Activated naive CD4-positive, alpha-beta T cell treated with Interleukin-2 at 50 U/mL for 16 hours (primary cell): ENCODE measurements at places on chromosomes 6 and 20.

DNA sequence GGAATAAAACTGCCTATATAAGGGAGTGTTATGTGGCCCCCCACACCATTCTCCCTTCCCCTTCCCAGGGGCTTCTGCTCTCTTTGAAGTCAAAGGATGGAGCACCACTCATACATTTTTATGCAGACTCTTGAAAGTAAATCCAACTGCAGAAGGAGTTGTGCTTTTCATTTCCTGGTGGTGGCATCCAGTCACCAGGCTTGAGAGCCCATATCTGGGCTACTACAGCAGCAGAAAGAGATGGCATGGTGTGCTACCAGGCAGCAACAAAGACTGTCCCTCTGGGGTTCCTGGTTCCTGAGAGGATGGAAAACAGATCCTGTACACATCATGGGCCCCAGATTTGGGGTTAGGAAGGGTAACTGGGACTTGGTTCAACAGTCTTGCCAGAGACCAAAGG, 226.4 kb downstream of the CLIC5 start:
- no peak for DNase-seq

DNA sequence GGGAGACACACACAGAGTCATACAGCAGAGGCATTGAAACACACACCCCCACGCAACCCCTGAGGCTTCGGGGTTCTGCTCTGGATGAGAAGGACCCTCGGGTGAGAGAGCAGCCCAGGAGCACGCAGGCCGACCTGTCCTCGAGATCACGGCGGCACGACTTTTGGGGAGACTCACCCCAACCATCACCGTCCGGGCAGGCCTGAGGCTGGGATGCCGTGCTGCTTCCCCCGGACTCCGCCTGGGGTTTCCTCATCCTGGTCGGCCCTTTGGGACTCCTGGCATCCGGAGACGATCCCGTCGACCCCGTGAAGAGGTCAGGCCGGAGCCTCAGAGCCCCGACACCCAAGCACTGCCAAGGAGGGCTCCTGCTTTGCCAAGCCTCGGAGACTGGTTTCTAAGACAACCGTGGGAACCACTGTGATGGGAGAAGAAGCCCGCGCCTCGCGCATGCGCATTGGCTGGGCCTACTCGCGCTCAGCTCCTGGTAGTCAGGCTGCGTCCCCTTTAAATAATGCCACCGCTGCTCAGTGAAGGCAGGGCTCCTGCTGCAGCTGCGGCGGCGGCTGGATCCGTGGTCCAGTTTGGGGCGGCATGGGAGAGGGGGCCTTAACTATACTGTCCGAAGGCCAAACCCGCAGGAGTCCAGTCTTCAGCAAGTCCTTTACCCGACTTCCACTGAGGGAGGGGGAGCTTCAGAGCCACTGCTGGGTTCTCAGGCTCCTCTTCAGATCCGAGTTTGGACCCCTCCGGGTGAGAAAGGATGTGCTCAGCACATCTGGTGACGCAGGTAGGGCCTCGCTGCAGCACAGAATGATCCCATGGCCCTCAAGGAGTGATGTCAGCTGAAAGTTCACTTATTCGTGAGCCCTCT, 171.4 kb upstream of the ZNF337 start:
- peak; percentile 64 for DNase-seq

DNA sequence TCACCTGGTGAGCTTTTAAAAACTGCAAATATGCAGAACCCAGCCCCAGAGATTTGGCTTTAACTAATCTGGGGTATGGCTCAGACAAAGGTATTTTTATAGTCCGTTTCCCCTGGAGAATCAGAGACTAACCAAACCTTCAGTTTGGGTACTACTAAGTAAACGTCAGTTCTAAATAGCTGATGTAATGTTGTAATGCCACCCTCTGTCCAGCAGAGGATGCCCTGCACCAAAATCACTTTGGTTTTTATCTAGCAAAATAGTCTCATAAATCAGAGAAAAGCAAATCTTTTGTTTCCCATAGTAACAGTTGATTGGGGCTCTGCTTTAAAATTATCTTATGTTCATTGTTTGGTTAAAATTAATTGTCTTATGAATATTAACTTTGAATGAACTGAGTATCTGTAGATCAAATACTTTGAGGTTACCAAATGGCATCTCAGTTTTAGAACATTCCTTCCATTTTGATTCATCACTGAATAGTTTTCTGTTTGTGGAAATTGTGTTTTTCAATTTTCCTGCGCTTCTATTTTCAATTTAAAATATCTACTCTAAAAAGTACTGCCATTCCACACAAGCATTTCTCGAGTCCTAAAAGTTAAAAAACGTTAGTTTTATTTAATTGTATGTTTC, 278.3 kb upstream of the PLCB4 start:
- peak; percentile 2 for DNase-seq

DNA sequence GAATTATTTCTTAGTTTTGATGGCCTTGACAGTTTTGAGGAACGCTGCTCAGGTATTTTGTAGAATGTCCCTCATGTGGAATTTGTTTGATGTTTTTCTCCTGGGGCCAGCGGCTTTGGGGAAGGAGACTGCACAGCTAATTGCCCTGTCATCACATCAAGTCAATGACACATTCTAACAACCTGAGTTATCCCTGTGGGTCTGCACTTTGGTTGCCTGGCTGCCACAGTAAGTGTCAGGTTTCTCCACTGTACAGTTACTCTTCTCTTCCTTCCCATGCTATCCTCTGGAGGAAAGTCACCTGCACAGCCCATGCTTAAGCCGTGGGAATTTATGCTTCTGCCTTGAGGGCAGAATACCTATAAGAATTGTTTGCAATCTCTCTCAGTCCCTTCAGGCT, 1.4 kb upstream of the TREML4 start:
- DNase-seq, result no peak

GRCh38 chr20:5626603-5627002, 123.6 kb upstream of the SHLD1 start:
- no peak for DNase-seq

DNA sequence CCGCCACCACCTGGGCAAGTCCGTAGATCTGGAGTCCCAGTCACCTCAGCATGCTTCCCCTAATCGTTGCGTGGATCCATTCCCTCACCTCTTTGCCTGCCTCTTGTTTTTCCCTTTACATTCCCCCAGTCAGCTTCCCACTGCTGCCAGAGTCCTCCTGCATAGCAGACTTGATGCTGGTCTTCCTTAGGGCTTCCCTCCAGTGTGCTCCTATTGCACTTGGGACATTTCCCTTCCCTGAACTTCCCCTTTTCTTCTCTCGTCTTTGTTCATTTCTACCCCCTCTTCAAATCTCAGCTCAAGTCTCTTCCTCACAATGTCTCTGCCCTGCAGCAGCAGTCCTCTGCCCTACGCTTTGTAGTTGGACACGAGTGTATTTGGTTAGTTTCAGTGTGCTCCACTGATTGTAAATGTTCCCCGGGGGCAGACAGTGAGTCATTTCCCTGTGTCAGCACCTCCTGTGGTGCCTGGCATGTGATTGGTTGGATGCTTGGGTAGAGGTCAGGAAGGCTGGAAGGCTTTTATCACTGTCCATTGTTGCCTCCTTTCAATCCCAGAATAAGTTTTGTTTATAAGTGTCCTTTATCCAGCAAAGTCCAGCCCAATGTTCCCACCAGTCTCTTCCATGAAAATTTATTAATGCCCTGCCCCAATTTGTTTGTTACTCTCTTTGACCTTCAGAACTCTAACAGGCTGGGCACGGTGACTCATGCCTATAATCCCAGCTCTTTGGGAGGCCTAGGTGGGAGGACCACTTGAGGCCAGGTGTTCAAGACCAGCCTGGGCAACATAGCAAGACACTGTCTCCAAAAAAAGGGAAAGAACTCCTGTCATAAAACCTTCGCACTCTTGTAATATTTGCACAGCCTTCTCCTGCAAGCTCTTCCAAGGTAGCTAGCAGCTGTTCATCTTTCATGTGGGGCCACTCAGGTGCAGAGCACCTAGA, 38.3 kb downstream of the FAM120B start:
- no peak for DNase-seq

DNA sequence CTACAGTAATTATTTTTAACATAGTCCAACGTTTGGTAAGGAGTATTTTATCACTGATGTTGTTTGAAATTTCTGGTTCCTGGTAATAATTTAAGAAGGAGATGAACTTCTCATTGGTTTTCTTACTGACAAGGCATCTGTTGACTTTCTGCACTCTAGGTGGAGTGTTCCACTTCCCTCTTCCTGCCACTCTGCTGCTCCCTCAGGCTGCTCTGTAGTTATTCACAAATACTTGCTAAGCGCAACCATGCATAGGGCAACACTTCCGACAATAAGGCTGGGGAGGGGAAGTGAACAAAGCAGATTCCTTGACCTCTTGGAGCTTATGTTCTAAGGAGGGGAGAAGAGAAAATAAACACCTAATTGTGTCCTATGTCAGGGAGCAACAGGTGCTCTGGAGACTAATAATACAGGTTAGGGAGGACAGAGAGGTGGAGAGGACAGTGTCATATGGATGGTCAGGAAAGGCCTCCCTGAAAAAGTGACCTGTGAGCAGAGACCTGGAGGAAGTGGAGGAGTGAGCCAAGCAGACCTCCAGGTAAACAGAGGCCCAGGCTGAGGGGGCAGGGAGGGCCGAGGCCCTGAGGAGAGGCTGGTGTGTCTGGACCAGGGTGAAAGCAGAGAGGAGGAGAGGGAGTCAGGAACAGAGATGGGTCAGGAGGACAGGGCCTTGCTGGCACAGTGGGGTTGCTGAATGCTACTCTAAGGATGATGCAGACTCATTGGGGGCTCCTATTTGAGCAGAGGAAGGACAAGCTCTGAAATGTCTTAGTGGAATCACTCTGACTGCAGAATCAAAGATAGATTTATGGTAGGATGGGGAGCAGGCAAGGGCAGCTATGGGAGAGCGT, 134.8 kb upstream of the SLC24A3 start:
- no peak for DNase-seq

GRCh38 chr20:33584976-33585375, 77.2 kb upstream of the C20orf144 start:
- no peak for DNase-seq
